Heart left ventricle (tissue), 16 donors: ENCODE measurements at places on chromosomes 1 and 21. TPM values are rescaled to one million over a fixed set of nuclear protein-coding genes. Genes with fewer than 3 reads are reported as not detected.

Gene SPRR2B
- total RNA-seq = not detected

DNA sequence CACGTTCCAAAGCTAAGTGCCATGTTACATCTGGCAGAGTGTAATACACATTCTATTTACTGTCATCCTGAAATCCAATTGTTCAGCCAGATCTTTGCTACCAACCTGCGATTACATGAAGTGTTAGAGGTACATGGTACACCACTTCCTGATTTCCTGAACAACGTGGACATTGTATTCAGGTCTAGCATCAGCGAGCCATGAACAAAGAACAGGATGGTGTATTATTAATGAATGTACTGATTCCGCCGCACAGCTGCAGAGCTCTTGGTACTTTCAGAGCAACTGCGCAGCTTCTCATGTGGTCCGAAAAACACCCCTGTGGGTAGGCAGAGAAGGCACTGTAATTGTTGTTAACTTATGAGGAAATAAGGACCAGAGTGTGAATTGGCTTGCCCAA is 511.4 kb downstream of the AJAP1 start:
- H3K4me1 ChIP-seq = no peaks in the 10 kb centered on the region
- no peak overlapping the region for H3K27ac ChIP-seq
- no peaks in the 10 kb centered on the region for H3K27me3 ChIP-seq
- H3K36me3 ChIP-seq = no peaks in the 10 kb centered on the region
- no peak for DNase-seq
- H3K4me3 ChIP-seq = no peak overlapping the region

GRCh38 chr1:42646056-42646455 is 12.2 kb upstream of the PPIH start:
- H3K4me3 ChIP-seq = no peak overlapping the region
- no peak for DNase-seq
- H3K27me3 ChIP-seq = no peaks in the 10 kb centered on the region
- no peaks in the 10 kb centered on the region for H3K4me1 ChIP-seq

Gene MIXL1
- total RNA-seq = 0.32 TPM

Gene LIPI
- total RNA-seq = not detected

Gene TNFRSF4
- 2.3 TPM for total RNA-seq

GRCh38 chr1:23745515-23745914 is 2.2 kb downstream of the ELOA start:
- no peaks in the 10 kb centered on the region for H3K27me3 ChIP-seq
- no peak for DNase-seq
- H3K27ac ChIP-seq = no peak overlapping the region
- no peak overlapping the region for H3K4me3 ChIP-seq

DNA sequence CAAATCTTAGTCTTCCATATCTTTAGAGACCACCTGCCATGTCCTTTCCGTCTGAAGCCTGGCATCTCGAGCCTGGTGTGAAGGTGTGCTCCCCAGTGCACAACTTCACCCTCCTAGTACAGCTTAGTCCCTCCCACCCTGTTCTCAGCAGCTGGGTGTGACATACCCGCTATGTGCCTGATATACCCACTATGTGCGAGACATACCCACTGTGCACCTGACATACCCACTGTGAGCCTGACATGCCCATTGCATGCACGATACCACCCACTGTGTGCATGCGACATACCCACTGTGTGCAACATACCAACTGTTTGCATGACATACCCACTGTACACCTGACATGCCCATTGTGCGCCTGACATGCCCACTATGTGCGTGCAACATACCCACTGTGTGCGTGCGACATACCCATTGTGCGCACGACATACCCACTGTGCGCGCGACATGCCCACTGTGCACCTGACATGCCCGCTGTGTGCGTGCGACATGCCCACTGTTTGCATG is 3.0 kb upstream of the RRP1 start:
- H3K27ac ChIP-seq = no peak overlapping the region
- peaks cover 7% of the 10 kb centered on the region for H3K4me1 ChIP-seq
- no peaks in the 10 kb centered on the region for H3K36me3 ChIP-seq
- no peaks in the 10 kb centered on the region for H3K27me3 ChIP-seq
- no peak for DNase-seq

DNA sequence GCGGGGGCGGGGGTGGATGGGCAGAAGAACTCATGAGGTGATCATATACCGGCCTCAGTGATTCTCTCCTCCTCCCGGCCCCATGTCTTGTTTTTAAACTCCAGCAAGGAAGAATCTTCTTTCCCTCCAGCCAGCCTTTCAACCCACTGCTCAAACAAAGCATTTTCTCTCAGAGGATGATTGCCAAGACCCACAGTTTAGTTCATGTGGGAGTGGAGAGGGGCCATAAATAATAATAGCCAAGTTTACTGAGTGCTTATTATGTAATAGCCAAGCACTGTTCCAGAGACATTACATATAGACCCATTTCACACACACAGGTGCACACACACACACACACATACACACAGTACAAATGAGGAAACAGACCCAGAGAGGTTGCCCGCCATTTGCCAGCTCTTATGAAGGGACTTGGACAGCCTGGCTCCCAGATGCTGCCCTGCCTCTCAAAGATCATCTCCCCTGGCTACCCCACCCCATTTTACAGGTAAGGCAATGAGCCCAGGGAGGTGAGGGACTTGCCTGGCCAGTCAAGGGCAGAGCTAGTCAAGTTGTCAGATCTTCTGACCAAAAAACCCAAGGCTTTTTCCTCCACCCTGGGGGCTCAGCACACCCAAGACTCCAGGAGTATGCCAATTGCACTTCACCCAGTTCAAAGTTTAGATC is 18.0 kb upstream of the BCAR3 start:
- H3K4me3 ChIP-seq = no peak overlapping the region
- H3K27me3 ChIP-seq = no peaks in the 10 kb centered on the region
- peaks cover 31% of the 10 kb centered on the region for H3K4me1 ChIP-seq

Gene SLC2A5
- 2.1 TPM for total RNA-seq

GRCh38 chr1:54810153-54810942 is 9.2 kb upstream of the TTC22 start:
- H3K4me1 ChIP-seq = no peaks in the 10 kb centered on the region
- no peaks in the 10 kb centered on the region for H3K27me3 ChIP-seq
- no peak overlapping the region for H3K4me3 ChIP-seq
- H3K27ac ChIP-seq = no peak overlapping the region

- H3K36me3 ChIP-seq = peaks cover 32% of the 10 kb centered on the region
- H3K4me3 ChIP-seq = no peak overlapping the region
- DNase-seq = no peak
- peaks cover 74% of the 10 kb centered on the region for H3K4me1 ChIP-seq
- H3K27ac ChIP-seq = peak overlapping the region; percentile 42
- no peaks in the 10 kb centered on the region for H3K27me3 ChIP-seq
Measured at GRCh38 chr1:16391411-16391810, 24.4 kb downstream of the SZRD1 start.
